ENCODE measurements at places on chromosomes 4 and X.

DNA sequence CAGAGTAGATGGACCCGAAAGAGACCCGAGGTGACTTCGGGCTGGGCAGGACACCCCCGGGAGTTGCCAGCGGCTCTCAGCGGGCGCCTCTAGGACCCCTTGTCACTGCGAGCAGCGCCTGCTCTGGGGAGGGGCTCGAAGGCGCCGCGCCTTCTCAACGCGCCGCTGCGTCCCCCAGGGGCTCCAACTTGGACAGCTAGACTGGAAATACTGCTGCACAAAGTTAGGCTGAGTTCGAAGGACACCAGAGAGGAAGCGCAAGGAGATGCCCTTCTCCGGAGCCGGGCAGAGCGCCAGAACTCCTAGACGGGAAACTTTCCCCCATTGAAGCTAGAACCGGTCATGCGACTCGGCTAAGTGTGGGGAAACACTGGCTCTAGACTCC lies 493 bp upstream of the KCNIP4 start:
- DNase-seq = no peak

DNA sequence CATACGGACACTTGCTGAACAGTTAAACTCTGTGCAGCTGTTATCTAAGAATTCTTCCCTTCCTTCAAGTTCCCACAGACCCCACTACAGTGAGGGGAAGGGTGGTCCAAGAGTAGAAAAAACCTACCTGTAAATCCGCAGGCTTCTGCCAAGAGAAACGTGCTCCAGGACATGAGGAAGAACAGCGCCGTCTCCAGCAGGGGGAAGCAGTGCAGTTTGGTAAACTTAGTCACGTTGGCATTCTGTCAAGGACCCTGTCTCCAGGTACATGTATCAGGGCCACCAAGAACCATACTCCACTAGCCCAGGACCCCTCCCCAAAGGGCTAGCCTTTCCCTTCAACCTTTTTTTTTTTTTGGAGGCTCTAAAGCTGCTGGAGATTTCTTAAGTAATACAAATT lies 79.9 kb downstream of the CHST7 start:
- peak; percentile 7 for DNase-seq

DNA sequence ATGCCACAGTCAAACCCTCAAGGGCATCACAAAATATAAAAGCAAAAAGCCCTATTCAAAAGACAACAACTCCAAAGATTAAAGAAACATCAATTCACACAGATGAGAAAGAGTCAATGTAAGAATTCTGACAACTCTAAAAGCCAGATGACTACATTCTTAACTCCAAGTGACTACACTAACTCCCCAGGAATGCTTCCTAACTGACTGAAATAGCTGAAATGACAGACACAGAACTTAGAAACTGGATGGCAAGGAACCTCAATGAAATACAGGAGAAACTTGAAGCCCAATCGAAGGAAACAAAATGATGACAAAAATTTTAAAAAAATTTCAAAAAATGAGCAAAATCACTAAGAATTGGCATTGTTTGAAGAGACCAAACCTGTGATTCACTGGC lies 1047.6 kb upstream of the PCDH10 start:
- no peak for DNase-seq

DNA sequence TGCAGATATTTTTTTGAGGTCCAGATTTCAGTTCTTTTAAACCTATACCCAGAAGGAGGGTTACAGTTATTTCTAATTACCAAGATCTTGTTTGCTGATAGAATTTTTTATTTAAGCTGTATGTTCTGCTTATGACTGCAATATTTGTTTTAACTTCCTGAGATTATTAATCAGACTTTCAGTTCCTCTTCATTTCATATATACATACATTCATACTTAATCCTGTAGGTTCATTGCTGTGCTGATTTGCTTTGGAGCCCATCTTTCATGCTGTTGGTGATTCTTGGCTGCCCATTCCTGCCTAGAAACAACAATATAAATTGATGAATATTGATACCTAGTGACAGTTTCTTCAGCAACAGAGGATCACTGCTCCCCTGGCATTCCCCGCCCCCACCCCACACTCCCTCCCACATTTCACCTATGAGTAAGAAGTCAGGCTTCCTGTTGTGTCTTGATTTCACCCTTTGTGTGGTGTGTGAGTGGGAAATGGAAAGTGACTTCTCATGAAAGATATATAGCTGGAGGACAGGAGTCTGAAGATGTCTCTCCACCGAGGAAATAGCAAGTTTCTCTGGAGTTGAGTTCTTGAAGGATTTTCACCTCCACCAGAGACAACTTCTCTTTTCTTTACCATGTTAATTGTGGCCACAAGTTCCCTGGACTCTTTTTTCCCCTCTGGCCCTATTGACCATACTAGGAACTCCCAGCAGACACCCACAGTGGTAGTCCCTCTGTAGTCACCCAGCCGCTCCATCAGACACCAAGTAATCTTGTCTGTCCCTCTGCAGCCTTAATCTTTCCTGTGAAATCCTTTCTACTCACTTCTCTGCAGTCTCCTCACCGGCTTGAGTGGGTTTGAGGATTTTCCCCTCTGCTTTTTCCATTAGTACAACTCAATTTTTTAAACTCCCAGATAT lies 118.4 kb downstream of the ASB9 start:
- DNase-seq = peak; percentile 39

- no peak for DNase-seq
Observed at GRCh38 chr4:45442466-45442865, 681.4 kb downstream of the GABRG1 start.

DNA sequence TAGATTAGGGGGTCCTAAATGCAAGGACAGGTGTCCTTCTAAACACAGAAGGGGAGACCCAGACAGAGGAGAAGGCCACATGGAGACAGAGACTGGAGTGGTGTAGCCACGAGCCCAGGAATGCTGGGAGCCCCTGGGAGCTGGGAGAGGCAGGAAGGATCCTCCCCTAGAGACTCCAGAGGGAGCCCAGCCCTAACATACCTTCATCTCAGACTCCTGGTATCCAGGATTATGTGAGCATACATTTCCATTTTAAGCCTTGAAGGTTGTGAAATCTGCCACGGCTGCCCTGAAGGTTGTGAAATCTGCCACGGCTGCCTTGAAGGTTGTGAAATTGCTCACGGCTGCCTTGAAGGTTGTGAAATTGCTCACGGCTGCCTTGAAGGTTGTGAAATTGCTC lies 148.4 kb downstream of the ASMT start:
- no peak for DNase-seq

DNA sequence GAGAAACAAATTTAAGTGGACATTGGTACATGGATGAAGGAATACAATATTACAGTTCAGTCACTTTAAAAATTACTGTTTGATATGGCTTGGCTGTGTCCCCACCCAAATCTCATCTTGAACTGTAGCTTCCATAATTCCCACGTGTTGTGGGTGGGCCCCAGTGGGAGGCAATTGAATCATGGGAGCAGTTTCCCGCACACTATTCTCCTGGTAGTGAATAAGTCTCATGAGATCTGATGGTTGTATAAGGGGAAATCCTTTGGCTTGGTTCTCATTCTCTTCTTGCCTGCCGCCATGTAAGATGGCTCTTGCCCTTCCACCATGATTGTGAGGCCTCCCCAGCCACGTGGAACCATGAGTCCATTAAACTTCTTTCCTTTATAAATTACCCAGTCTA lies 804.2 kb upstream of the FRG1 start:
- no peak for DNase-seq

GRCh38 chr4:151163855-151164254 lies 64.4 kb downstream of the RPS3A start:
- no peak for DNase-seq

DNA sequence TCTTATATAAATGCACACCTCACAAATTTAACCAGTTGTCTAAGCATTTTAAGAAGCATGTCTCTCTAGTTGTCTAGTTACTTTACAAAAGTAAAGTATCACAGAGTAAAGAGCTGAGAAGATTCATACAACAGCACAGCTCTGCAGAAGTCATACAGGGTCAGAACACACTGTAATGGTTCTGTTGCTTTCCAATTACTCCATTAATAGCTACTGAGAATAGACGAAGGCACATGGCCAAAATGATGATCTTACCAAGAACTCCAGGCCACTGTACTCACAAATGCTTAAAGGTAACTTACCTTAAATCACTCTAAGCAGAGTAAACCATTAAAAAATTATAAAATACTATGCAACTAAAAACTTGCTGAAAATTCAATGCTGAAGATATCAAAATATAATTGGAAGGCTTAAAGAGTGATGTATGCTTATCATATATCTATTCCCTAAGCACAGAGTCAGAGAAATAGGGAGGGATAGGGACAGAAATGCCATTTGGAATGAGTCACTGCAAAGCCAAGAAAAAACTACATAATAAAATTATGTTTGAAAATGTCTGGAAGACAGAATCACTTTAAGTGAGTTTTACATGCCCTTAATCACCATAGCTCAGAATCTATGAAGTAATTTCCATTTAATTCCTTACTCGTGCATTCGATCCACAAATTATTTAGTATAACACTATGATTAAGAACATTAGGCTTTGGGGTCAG lies 71.0 kb downstream of the DDX60L start:
- no peak for DNase-seq

DNA sequence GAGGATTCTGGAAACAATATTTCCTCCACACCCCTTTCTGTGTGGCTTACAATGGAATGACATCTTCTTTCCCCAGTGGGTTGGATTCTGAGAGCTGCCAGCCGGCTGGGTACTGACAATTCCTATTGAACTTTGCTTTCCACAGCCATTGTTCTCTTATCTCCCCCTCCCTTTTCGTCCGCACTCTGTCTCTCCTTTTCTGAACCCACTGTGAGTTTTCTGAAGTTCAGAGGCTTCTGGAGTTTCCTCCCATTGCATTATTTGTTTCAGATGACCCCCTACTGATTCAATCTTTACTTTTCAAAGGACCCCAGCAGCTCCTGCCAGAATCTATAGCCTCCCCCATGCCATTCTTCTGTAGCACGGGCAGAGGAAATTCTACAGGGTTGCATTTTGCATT lies 10.4 kb downstream of the SMPX start:
- no peak for DNase-seq

GRCh38 chrX:153400146-153401132 lies 711 bp downstream of the PNMA6E start:
- peak; percentile 58 for DNase-seq

DNA sequence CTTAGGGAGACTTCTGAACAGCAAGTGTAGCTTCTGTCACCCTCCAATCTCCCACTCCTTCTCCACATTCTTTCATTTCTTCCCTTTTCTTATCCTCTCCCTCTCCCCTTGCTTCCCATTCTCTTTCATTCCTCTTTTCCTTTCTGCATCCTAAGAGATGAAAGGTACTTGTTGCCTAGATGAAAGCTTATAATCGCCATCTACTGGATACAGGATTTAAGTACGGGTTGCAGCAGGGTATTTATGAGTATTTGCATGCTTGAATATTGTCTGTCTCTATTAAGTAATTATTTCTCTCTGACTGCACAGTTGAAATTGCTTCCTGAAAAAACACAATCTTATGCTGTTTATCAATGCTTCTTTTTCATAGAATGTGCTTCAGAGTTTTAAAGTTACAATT lies 174.0 kb upstream of the TENT5D start:
- DNase-seq = no peak

DNA sequence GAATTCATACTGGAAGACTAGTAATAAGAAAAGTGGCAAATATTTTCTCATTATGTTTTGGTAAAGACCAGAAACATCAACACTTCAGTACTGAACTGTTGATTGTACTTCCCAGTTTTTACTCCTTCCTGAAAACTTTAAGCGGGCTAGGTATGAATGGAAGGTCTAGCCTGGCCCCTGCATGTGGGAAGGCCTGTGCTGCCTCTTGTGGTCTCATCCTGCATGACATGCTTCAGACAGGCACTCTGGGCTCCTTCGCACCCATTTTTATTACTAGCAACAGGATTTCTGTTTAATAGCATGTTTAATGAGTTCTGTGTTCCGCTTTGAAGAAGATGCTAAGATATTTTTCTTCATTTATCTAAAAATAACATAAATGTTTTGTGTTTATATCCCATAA lies 279.1 kb downstream of the ANK2 start:
- DNase-seq = peak; percentile 7

- no peak for DNase-seq
Observed at GRCh38 chr4:153261461-153261860, 57.2 kb downstream of the TRIM2 start.

GRCh38 chr4:38805530-38806145 lies 1.0 kb upstream of the TLR1 start:
- DNase-seq = no peak

DNA sequence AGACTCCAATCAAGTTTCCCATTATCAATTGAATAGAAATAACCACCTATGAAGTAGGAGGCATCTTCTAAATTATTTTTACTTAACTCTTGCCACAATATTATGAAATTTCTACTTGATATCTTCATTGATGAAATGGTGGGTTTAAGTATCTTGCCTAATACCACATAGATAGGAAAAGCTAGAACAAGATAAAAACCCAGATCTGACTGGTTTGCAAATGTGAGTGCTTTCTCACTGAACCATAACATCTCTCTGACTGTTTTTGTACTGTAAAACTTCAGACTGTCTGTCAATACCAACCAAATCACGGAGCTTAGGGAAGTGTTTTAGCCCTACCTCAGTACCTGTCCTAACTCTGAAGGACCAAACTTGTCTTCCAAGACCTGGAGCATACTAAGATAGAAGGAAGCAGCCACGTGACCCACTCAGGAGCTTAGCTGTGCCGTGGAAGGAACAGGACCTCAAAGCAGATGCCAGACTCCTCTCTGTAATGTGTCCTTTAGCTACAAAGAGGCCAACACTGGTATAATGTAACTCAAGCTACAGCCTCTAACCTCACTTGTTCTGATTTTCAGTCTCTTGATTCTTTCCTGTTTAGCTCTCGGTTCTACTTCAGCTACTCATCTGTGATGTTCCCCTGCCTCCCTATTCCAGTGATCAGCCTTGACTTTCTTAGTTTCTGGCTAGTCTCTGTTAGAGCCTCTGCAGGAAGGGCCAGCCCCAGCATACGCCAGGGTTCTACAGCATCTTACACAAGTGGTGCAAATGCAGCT lies 84.4 kb downstream of the LRP2BP start:
- DNase-seq = no peak

DNA sequence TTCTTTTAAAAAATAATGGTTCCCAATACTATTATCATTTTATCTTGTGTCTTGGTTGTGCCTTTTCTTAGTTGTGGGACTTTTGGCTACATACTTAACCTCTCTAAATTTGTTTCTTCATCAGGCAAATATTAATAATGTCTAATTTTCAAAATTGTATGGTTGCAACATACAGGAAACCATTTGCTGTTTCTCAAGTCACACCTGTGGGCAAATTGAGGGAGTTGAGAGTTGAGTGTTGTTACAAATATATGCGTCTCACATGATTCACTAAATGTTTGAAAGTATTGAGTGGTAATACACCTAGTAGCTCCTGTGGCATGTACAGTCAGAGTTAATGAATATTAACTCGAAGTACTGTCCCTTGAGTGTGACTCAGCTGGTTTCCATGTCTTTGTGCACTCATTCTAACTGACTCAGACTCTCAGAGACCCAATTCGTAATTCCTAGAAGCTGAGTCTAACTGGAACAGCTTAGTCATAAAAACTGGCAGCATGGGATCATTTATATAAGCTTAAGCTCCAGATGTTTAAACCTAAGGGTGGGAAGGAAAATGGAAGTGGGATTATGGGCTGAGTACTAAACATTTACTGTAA lies 802.4 kb downstream of the TRIML1 start:
- no peak for DNase-seq

DNA sequence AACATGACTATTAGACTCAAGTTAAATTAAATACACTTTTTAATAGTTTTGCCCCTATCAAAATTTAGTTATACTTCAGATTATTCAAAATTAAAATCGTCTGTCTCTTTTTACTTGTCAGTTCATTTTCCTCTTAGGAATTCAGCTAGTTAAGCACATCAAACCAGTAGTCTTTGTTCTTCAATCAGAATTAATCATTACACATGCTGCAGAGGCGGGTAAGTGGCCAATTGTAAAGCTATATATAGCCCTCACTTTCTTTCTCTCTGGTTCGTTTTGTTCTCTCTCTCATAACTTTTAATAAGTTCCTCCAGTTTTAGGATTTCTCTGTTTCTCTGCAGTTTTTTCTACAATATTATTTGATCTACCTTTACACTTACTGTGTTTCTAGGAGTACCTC lies 359.1 kb upstream of the PABPC4L start:
- DNase-seq = no peak

Measured in stimulated activated CD4-positive, alpha-beta T cell treated with anti-CD3 and anti-CD28 coated beads, Interleukin-4, amount 100 ng/mL, for 1 hour (primary cell).